Lower leg skin (tissue), 4 donors: ENCODE measurements at places on chromosomes 2 and 18. TPM values are rescaled to one million over a fixed set of nuclear protein-coding genes. Genes with fewer than 3 reads are reported as not detected.

GRCh38 chr2:30243231-30243630, 11.9 kb downstream of the LBH start:
- DNase-seq, result no peak

GRCh38 chr18:3552305-3552704, 102.3 kb downstream of the TGIF1 start:
- no peak for DNase-seq

- no peak for DNase-seq
Observed at GRCh38 chr2:219557791-219558785, 13.3 kb downstream of the OBSL1 start.

- no peak for DNase-seq
Observed at GRCh38 chr2:174546519-174547506, 50.8 kb downstream of the WIPF1 start.

GRCh38 chr18:22872900-22873537, 60.1 kb upstream of the RBBP8 start:
- no peak for DNase-seq

- DNase-seq, result no peak
Observed at GRCh38 chr2:46644690-46645385, 165.5 kb downstream of the TMEM247 start.

DNA sequence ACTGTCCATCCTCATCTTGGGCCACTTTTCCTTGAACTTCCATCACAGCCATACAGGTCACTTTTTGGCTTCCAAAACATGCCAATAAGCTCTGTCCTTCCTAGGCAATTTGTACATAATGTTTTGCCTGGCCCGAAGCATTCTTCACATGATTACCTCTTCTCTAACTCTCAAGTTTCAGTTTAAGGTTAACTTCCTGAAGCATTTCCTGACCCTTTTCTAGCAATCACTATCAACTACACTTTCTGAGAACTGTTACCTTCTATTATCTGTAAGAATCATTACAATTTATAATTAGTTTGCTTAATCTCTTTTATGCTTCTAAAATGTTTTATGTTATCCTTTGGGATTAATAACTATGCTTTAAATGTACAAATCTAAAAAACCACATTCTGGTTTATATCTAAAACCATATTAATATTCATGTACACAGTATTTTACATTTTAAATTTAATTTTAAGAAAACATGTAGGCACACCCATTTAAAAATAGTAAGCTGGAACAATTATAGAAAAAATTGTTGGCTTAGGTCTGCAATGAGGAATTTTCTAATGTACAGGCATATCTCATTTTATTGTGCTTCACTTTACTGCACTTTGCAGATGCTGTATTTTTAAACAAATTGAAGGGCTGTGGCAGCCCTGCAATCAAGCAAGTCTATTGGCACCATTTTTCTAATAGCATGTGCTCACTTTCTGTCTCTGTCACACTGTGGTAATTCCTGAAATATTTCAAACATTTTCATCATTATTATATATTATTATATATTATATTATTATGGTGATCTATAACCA, 76.4 kb downstream of the C2orf74 start:
- DNase-seq, result no peak

DNA sequence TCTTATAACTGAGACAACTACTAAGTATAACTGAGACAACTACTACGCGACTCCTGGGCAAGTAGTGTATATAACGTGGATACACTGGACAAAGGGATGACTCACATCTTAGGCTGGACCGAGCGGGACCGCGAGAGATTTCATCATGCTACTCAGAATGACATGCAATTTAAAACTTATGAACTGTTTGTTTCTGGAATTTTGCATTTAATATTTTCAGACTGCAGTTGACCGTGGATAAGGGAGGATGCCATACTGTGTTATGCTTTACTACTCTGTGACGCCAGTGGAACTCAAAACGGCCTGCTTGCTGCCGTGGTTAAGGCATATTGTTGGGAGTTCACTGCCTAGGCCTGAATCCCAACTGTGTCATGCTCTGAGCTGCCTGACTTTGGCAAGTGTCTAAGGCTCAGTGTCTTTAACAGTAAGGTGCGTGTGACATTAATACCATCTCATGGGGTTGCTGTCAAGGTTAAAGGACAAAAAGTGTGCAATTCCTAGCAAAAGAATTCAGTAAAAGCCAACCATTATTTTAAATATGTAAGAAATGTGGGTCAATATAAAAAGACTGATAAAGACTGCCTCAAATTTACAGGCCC, 64.6 kb downstream of the BMP10 start:
- DNase-seq, result no peak

DNA sequence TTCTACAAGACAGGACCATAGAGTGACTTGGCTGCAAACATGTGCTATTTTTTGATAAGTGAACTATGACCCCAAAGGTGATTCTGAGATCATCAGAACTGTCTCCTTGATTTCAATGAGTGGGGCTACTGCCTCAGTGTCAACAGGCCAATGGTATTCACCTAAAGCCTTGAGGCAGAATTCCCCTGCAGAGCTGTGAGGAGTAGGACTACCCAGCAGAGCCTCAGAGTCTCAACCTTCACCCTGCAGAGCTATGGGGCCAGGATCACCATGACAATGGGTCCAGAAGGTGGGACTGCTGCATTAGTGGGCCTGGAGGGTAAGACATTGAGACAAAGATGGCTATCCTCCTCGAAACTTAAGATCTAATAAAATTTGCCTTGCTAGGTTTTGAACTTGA, 1668.2 kb upstream of the SLC39A10 start:
- DNase-seq, result no peak

- no peak for DNase-seq
Observed at GRCh38 chr2:83850071-83850725, 608.9 kb downstream of the SUCLG1 start.

DNA sequence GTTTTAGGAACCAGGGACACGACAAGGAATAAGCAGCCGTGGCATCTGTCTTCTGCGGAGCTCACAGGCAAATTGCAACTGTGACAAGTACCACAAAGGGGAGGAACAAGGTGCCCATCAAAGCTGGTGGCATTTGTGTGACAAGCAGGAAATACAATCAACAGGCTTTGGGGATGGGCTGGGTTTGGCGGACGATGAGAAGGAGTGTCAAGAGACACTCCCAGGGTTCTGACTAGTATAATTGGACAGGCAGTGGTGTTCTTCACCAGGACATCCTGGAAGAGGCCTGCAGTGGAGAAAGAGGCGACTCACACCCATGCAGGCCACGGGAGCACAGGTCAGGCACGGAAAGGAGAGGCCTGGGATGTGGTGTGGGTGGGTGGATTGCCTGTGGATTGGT, 14.2 kb upstream of the SPATA3 start:
- peak; percentile 76 for DNase-seq

GRCh38 chr2:108399479-108399878, 21.7 kb downstream of the SULT1C4 start:
- DNase-seq, result no peak

DNA sequence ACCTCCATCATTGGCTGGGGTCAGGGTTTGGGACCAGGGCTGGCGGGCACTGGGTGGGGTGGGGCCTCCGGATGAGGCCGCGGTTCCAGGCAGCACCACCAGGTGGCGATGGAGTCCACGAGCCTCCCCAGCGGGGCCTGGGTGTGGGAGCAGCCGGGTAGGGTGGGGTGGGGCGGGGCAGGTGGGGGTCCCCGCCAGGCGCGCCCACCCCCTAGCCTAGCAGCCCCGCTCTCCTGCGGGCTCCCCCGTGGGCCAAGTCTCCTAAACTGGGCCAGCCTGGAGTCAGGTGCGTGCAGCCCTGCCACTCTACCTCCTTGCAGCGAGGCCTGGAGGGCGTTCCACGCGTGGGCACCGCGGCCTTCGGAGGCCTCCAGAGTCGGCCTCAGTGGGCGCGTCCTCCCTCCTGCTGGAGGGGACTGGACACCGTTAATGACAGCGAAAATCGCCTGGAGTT, 187.5 kb downstream of the TWIST2 start:
- no peak for DNase-seq

SPP2 gene
- total RNA-seq, result not detected

TMEM185B gene
- 21.0 TPM for total RNA-seq

MTCL1 gene
- 6.8 TPM for total RNA-seq

CEP68 gene
- 24.3 TPM for total RNA-seq

OTX1 gene
- 5.3 TPM for total RNA-seq

ZAP70 gene
- total RNA-seq, result 1.3 TPM
